ENCODE measurements at places on chromosomes 1 and 21.

DNA sequence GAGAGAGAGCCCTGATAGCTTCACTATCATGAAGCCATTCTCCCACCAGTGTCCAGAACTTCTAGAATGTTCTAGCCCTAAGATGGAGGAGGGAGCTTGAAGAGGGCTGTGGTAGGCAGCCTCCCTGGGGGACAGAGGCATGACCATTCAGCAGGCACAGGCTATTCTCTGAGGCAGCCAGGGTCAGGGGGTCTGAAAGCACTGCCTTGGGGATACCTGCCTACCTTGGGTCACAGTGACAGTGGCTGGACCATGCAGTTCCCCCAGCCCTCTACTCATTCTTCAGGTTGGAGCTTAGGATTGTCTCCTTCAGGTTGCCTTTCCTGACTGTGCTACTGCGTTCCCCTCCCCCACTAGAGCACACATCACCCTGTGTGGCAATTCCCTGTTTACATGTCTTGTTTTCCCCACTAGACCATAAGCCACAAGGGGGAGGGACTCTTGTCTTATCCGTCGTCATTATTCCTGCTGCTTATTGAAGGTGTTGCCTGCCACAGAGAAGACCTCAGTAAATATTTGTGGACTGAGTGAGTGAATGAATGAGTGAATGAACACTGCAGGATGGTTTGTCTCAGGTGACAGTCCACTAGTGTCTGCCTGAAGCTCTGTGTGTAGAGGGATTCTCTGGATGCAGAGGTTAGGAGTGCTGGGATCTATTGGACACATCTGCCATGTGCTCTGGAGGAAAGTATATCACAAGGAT lies 5.2 kb downstream of the ZDHHC18 start:
- no peak for DNase-seq

DNA sequence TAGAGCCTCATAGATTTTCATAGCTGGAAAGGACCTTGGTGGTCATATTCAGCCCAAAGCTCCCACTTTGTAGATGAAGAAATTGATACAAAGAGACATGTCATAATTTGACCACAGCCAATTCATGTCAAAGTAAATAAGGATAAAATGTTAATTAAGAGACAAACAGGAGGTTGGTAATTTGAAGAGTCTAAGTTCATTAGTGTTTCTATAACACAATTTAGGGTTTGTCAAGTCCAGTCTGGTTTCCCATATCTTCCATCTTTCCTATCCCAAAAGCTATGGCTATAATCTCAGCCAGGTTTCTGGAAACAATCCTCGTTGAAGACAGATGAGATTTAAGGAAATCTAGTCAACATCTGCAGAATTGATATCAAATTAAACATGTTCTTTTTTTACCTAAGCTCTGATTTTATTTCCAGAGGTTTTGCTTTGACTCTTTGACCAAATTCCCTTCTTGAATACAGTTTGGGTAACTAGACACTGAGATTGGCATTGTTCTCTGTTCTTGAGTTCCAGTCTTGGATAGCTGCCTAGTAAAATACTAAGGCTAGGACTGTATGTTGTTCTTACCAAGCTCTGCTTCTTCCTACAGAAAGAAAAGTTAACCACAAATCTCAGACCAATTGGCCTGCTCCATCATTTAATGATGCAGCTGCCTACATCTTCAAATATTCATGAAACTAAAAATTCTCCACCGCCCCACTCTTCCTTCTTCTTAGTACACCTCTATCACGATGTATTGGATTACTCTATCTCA lies 62.0 kb downstream of the SLC44A5 start:
- DNase-seq: no peak

- no peak for DNase-seq
These were observed 26.3 kb downstream of the MYOG start for GRCh38 chr1:203059485-203059884.

DNA sequence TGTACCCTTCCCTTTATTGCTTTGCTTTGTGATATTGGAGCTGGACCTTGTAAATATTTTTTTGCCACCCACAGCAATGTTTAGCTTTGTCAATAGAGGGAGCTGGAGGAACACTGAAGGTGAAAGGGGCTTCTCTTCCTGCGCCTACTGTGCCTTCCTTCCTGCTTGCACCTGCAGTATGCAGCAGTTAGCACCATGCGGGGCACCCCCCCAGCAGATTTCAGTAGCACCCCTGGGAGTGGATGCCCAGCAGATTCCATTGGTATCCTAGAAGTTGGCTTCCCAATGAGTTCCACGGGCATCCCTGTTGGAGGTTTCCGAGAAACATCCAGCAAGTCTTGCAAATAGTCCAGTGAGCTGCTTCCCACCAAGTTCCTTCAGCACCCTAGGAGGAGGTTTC lies 25.6 kb downstream of the S100A10 start:
- no peak for DNase-seq

DNA sequence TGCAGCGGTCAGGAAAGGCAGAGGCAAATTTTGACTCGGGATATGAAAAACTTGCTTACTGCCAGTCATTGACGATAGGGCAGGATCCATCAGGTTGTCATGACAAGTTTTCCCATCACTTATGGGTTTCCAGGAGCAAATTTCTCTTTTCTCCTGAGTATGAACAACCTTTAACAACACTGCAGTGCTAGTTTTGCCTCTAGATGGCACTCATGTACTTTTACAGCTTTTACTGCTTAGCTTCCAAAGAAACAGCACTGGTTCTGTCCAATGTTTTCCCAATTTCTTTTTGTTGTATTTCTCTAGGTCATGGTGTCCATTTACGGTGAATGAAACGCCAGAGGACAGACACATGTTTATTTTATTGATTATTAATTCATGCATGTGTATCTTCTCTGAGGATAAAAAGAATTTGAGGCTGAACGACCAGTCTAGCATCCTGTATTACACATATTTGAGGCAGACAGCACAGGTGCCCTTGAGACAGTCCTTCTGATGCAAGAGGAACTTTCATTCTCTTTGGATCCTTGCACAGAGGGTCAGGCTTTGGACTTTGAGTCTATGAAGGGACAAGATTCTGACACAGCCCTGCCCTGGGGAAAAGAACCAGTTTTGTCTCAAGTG lies 112.3 kb upstream of the TRABD2B start:
- no peak for DNase-seq

GRCh38 chr1:213281640-213282301 lies 230.7 kb downstream of the RPS6KC1 start:
- no peak for DNase-seq

GRCh38 chr1:17248781-17249180 lies at the start of gene PADI3:
Gene PADI3, plus strand, starts transcription at chr1:17249098. Its CDS starts 40 bp downstream, at chr1:17249138.
- DNase-seq: no peak

GRCh38 chr1:212915245-212916091 lies 34.9 kb upstream of the VASH2 start:
- no peak for DNase-seq

DNA sequence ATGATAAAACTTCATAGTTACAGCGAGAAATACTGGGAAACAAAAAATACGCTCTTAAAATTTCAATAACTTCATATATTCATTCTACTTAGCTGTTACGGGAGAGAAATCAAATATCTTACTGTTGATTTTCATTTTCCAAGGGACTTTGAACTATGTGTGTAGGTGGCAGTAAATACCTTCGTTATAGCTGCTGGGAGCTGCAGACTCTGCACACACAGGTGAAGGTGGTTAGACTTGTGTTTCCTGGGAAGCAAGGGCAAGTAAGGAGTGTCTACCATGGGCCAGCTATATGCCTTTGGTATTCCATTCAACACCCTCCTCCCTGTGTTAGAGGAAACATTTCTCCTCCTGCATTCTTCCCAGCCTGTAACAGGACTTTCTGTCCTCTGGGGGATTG lies 51.4 kb upstream of the DIRAS3 start:
- DNase-seq: no peak

- DNase-seq: no peak
These were observed 109.1 kb downstream of the APP start for GRCh38 chr21:26061437-26061836.

GRCh38 chr1:115173151-115173550 lies 83.8 kb upstream of the TSPAN2 start:
- DNase-seq: no peak
